ENCODE measurements at places on chromosomes 12 and 14.

GRCh38 chr14:56297449-56297848, 179.2 kb downstream of the PELI2 start:
- no peak for DNase-seq

DNA sequence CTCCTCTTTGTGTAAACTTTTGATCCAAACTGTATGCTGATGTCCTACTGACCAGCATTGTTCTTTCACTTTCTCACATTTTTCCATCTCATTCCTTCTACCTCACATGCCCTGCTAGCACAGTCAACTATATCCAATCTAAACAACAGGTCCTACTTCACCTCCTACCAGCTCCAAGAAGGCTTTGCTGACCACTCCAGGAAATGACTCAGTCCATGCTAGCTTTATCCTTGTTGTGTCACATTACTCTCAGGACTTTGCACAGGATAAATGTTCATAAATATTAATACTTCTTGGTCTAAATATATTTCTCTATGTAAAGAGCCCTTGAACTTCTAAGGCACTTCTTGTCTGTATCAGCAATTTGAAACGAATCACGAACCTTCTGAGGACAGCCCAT, 64.9 kb upstream of the PCED1B start:
- no peak for DNase-seq

DNA sequence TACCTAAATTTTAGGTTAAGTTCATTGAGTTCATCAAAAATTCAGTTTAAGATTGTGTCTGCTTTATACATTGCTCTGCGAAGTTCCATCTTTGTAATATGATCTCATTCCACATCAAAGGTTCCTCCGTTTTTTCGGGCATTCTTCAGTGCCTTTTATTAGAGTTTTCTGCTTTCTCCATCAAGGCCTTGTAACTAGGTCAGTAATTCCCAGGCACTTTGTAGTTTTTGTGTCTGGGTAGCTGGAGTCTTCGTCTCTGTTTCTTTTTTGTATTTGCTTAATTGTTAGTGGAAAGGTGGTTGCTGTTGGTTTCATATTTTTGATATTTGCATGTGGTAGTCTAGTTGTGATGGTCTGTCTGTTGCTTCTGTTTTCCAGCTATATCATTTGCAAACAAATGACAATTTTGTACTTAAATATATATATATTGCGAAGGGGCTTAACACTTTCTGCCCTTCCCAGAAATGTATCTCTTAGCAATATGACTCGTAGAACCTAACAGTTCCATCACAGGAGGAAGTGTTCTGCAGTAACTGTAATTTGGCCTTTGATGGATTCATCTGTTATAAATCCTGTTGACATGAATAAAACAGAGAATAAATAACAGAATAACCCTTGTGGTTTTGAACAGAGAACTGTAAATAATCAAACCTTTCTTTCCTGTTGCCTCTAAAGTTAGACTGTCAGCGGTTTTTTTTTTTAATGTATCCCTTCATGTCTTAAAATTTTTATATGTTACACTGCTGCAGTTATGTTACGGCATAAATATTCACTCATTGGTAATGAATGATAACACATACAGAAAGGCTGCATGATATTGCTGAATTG, 88.4 kb upstream of the DYNC1H1 start:
- no peak for DNase-seq

DNA sequence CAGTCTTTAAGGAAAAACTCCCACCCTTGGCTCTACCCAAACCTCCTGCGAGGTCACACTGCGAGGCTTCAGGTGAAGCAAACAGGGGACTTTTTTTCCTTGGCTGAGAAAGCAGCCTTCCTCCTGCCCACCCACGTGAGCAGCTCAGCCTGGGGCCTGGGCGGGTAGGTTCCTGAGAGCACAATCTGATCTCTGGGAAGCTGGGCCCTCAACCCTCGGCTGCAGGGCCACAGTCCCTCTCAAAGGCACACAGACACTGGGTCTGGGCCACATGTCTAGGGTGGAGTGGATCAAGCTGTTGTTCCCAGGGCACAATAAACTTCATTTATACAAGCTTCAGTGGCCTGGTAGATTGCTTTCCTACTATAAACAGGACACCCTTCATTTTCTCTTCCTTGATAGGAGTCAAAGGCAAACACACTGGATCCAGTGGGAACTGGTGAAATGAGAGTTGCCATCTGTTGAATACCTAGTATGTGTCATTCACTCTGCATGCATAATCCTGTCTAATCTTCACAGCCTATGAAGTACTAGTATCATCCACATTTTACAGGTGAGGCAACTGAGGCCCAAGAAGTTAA, 41.3 kb upstream of the PNMA1 start:
- DNase-seq = no peak

- DNase-seq = no peak
These were observed 13.7 kb downstream of the ARL6IP4 start for GRCh38 chr12:122994140-122994675.

DNA sequence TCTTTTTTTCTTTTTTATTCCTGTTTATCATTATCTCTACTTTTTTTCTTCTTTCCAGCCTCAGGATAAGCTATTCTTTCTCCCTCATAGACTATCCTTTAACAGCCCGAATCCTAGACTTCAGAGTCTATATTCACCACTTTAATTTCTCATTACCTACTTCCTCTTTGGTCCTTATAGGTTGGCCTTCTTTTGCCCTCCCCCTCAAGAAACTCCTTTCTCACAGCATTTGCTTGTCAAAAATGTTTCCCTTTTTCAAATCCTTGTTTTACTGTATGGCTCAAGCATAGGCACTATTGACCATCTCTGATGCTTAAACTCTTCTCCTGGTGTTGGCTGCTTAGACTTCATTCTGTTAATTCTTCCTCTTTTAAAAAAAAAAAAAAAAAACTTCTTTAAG, 52.5 kb downstream of the KIAA0586 start:
- no peak for DNase-seq

DNA sequence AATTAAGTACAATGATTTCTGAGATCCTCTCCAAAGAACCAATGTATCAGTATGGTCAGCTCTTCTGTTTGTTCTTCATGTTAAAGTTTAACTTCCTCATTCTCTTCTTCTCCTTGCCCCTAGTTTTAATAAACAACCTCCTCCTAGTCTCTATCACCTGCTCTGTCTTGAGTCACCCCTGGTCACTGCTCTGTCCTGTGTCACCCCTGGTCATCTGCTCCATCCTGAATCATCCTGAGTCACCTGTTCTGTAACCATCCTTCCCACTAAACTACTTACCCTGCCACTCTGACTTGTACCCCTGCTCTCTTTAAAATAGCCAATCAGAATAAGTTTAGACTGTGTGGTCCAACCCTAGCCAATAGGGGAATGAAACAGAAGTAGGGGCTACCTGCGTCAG, 100.5 kb downstream of the ALG10B start:
- no peak for DNase-seq

GRCh38 chr12:28192125-28192524, 1.9 kb downstream of the CCDC91 start:
- DNase-seq = no peak

DNA sequence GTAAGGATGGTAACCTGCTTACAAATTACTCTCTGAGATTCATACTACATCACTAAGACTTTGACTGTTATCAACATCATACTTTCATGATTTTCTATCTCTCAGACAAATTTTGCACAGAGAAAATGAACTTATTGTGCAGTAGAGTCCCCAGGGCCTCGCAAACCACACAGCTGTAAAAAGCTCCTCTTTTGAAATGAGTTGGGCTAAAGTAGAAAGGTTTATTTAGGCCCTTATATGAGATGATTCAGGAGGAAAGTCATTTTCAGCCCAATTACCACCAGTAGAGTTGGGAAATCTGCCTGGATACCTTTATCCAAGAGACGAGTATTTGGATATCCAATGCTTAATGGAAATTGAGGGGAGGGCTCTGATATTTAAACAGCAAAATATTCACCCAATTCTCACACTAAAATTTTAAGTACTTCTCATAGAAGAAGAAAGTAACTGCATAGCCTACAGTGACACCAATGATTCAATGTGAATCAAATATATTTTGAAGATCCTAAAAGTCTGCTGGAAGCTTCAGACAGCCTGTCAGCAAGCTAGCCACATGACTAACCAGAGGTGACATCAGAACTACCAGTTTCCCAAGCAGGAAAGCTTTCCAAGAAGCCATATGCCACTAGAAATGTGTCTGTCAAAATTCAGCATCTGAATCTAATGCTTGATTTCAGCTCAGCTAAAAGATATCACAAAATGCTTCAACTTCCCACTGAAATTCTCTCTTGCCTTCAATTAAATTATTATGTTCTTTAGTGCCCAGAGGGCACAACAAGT, 190.1 kb upstream of the SYT1 start:
- DNase-seq = no peak

GRCh38 chr14:105330491-105330895, 15.9 kb downstream of the PACS2 start:
- DNase-seq = no peak

GRCh38 chr12:52320784-52321400, at the start of gene KRT83:
Gene KRT83 (minus strand): TSS chr12:52321398. CDS start chr12:52321335, 63 bp downstream.
- DNase-seq = no peak

DNA sequence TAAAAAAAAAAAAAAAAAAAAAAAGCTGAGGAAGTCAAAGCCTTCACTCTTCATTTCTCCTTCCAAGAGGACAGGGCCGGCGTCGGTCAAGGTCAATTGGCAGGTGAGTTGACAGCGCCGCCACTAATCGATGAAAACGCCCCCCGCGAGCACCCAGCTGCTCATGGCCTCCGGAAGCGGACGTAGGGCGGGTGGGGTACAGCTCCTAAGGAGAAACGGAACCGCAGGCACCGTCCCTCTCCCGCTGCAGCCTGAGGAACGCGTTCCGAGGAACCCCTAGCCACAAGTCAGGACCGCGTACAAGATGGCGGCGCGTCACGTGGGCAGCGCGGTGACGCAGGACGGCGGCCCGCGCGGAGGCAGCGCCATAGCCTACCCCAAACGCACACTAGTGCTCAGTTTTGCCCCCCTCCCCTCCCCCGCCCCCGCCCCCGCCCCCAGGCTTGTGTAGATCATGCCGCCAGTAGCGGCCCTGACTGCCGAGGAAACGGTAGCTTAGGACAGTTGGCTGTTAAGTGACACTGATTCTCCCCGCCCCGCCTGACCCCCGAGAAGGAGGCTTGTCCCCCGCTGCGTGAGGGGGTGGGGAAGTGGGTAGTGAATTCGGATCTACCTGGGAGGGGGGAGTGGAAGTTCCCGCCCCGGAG, at the start of gene ATF1:
Gene ATF1, plus strand, starts transcription at position 463 of the 647 bp plus-strand sequence. CDS start 16,045 bp downstream, outside the sequence.
- peak; percentile 91 for DNase-seq

DNA sequence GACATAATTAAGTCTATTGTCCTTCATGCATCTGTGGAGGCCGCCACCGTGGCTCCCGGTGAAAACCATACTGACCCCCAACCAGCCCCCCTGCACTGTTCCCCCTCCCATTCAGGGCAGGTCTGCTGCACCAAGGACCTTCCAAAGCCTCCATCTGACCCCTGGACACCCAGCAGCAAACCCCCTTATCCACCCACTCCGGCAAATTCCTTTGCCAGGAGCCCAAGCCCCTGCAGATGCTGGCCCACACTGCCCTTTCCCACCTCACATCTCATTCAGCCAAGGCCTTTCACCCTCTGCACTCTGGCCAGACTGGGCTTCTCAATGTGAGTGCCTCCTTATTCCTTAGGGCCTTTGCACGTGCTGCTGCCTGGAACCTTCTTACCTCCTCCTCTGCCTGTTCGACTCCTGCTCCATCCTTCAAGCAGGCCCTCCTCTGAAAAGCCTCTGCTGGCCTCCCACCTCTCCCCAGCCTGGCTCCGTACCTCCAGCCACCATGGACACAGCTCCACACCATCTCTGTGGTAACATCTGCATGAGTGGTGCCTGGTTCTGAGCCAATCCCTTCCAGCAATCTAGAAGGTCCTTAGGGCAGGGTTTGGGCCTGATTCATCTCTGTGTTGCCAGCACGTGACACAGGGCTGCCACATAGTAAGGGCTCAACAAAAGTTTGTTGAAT, 230.7 kb downstream of the BCL11B start:
- DNase-seq = no peak

DNA sequence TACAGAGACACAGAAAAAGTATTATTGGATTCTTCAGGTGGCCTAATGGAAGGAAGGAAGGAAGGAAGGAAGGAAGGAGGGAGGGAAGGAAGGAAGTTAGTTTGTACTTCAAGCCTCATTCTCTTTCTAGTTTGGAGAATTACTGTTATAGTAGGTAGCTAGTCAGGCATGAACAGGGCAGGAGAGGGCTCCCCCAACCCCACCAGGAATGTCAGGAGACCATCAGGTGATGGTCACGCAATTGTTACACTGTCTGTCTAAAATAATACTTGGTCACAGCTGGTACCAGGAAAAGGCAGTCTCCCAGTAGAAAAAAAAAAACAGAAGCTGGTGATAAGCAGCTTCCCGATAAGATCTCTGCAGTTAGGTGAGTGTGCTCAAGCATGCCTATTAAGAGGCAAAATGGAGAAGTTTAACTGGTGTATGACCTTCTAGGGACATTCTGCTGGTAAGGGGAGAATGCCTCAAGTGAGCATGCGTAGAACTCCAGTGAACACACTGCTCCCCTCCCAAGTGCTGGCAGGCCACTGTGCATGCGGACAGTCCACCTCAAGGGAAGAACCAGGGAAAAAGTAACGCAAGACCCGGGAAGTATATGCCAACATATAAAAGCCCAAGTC, 358.4 kb upstream of the SOX5 start:
- no peak for DNase-seq

DNA sequence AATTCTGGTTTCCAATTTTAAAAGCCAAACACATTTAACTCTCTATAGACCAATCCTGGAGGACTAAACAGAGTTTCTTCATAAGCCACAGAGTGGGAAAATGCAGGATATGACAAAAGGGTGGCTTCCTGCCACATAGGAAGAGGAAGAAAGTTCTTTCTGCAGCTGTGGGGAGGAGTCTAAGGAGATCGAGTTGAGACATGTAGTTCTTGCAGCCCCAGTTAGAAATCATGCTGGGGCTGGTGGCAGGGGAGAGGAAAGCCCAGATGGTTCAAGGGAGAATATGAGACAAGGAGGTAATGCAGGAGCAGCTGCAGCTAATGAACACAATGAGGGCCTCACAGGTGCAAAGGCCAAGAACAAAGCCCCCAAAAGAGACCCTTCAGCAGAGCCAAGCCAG, 85.0 kb upstream of the ARID2 start:
- DNase-seq = no peak

DNA sequence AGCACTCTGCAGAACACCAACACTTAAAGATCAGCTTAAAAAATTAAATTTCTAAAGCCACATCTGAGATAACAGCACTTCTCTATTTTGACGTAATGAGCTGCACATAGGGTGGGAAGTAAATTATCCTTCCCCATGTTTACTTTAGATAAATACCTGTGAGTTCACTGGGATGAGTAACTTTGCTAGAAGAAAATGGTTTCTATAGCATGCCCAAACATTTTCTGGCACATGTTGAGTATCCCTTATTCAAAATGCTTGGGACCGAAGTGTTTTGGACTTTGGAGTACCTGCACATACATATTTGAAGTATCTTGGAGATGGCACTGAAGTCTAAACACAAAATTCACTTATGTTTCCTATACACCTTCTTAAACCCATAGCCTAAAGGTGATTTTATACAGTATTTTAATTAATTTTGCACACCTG, 6.6 kb downstream of the SLC38A2 start:
- no peak for DNase-seq

GRCh38 chr12:57415088-57415487, 15.8 kb downstream of the R3HDM2 start:
- no peak for DNase-seq

DNA sequence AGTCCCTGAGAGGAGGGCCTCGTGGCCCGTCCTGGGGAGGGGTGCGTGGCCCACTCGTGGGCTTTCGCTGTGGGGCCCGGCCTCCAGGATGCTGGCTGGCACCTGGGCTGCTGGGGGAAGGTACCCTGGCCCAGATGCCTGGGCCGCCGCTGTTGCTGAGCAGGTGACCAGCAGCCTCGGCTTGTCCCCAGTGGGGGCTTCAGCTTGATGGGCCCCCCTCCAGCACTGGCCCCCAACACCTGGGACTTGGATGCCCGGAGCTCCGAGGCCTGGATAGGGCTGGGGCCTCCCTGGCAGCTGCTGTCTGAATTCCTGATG, 10.8 kb downstream of the KIF26A start:
- DNase-seq = no peak

- no peak for DNase-seq
These were observed 281.0 kb downstream of the ALG10 start for GRCh38 chr12:34303091-34303870.

Data from DMS79 (cell line).